CD14-positive monocyte (primary cell): ENCODE measurements at places on chromosomes 1 and 21. TPM values are rescaled to one million over a fixed set of nuclear protein-coding genes. Genes with fewer than 3 reads are reported as not detected.

BCL2L15 gene
- polyA plus RNA-seq, result not detected

IGSF9 gene
- polyA plus RNA-seq, result 0.03 and 0.04 TPM in 2 replicates

LIX1L gene
- polyA plus RNA-seq, result 9.7 and 13.6 TPM in 2 replicates

DNA sequence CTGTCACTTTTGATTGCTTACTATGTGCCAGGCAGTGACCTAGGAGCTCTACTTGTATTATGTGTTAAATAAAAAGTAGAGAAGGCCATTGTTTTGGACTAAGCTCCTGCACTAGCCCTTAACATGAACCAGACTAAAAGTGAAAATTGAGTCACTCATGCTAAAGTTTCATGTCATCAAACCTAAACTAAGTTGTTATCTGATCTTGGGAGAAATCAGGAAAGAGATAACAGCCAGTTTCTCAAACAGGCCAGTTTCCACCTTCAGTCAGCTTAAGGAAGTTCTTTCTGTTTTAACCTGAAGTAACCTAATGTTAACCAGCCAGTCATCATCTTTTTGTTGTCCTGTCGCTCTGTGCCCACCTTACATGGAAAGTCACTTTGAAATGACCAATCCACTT, 102.1 kb upstream of the MARK1 start:
- no peaks in the 10 kb centered on the region for H3K4me1 ChIP-seq
- no peak for DNase-seq
- no peaks in the 10 kb centered on the region for H3K36me3 ChIP-seq
- H3K27ac ChIP-seq, result no peak overlapping the region

GRCh38 chr1:43258370-43258769, 11.4 kb upstream of the TMEM125 start:
- no peak overlapping the region for H3K27ac ChIP-seq
- DNase-seq, result no peak
- no peaks in the 10 kb centered on the region for H3K36me3 ChIP-seq
- H3K4me3 ChIP-seq, result no peak overlapping the region

GRCh38 chr1:60065199-60065598, 8.4 kb downstream of the C1orf87 start:
- H3K4me1 ChIP-seq, result no peaks in the 10 kb centered on the region
- no peak overlapping the region for H3K27ac ChIP-seq
- no peak for DNase-seq
- no peaks in the 10 kb centered on the region for H3K27me3 ChIP-seq
- no peaks in the 10 kb centered on the region for H3K36me3 ChIP-seq

GRCh38 chr1:111736548-111737215, 2.5 kb downstream of the INKA2 start:
- H3K27ac ChIP-seq, result no peak overlapping the region
- peaks cover 78% of the 10 kb centered on the region for H3K4me1 ChIP-seq
- peaks cover 10% of the 10 kb centered on the region for H3K27me3 ChIP-seq
- no peak overlapping the region for H3K4me3 ChIP-seq
- no peaks in the 10 kb centered on the region for H3K36me3 ChIP-seq

DNA sequence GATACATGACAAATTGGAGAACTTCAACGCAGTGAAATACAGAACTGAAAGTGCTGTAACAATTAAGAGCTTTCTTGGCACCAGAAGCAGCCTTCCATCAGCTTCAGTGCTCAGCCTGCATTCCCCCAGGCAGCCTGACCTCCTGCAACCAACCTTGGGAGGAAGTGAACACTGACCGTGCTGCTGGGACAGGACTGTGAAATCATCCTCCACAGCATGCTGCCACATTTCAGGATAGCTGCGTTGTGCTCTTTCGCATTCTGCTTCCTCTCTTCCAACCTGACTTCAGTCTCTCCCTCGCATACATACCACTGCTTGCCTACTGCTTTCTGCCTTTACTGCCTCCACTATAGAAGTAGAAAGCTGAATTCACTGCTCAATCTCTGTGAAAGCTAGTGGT, 388.6 kb downstream of the RWDD3 start:
- no peak overlapping the region for H3K4me3 ChIP-seq
- DNase-seq, result no peak
- no peak overlapping the region for H3K27ac ChIP-seq
- no peaks in the 10 kb centered on the region for H3K27me3 ChIP-seq
- H3K4me1 ChIP-seq, result no peaks in the 10 kb centered on the region

FUCA1 gene
- polyA plus RNA-seq, result 96.6 TPM

DNA sequence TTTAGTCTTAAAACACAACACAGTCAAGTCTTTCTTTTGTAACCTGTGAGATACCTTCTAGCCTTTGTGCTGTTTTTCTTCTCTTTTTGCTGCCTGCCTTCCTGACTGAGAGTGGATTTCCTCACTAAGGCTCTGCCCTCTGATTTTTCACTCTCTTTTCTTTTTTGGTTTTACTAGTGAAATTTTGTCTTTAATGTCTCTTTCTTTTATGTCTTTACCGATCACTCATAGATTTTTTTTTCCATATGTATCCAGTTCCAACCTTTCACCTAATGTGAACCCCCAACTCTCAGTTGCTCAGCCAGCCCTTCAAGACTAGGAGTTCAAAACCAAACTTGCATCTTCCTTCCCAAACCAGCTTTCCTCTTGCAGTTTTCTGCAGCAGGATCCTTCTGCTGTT, 6.5 kb downstream of the LGALS8 start:
- H3K4me1 ChIP-seq, result peaks cover 18% of the 10 kb centered on the region
- H3K36me3 ChIP-seq, result peaks cover 66% of the 10 kb centered on the region
- no peak for DNase-seq

RCAN3 gene
- polyA plus RNA-seq, result 9.1 TPM

GRCh38 chr1:203196371-203196770, 9.9 kb upstream of the CHI3L1 start:
- no peak overlapping the region for H3K4me3 ChIP-seq
- no peaks in the 10 kb centered on the region for H3K27me3 ChIP-seq
- DNase-seq, result no peak
- H3K4me1 ChIP-seq, result peaks cover 23% of the 10 kb centered on the region

DNA sequence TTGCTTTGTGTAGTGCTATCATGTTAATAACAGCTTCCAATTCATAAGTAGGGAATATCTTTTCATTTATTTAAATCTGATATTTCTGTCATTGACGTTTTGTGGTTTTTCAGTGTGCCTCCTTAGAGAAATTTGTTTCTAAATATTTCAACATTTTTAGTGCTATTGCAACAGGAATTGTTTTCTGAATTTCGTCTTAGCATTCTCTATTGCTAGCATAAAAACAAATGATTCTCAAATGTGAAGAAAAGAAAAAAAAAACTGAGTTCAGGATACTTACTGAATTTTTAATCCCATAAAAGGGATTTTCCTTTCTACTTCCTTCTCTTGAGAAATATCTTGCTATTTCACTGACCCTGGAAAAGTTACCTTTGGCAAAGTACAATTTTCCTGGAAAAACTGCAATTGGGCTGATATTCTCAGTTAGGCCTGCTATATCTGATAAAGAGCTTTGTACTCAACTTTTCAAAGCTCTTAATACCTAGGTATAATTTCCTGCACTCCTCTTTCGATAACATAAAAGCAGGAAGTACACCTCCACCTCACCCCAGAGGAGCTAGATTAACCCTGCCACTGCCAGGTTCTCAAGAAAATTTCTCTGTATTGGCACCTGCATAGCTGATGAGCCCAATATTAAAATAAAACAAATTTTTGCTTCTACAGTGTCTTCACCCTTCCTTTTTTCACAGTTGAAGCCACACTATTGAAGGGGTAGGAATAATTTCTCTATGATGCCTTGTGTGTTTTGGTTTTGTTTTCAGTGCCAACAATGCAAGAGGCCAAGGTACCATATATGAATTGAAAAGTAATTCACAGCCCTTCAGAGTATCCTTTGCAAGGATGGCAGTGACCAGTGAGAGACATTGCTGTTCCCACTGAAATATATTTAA, 35.6 kb downstream of the PTPN14 start:
- H3K27ac ChIP-seq, result no peak overlapping the region
- no peak for DNase-seq
- no peak overlapping the region for H3K4me3 ChIP-seq
- peaks cover 9% of the 10 kb centered on the region for H3K4me1 ChIP-seq
- no peaks in the 10 kb centered on the region for H3K27me3 ChIP-seq

DNA sequence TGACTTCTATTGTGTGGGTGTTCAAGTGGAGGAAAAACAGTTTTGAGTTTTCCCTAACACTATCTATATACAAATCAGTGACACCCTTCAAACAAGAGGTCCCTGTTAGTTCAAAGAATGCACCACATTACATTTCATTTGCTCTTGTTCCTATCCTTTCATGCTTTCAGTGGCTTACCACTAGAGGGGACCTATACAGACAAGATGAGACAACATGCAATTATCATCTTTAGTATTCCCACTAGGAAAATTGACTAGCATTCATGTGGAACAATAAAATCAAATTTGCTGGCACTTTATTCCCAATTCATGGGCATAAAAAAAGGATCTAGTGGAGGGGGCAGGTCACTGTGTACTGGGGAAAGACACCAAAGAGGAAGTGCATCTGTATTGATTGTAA, 13.3 kb upstream of the SIPA1L2 start:
- no peak overlapping the region for H3K4me3 ChIP-seq
- no peaks in the 10 kb centered on the region for H3K27me3 ChIP-seq
- no peak overlapping the region for H3K27ac ChIP-seq

DNA sequence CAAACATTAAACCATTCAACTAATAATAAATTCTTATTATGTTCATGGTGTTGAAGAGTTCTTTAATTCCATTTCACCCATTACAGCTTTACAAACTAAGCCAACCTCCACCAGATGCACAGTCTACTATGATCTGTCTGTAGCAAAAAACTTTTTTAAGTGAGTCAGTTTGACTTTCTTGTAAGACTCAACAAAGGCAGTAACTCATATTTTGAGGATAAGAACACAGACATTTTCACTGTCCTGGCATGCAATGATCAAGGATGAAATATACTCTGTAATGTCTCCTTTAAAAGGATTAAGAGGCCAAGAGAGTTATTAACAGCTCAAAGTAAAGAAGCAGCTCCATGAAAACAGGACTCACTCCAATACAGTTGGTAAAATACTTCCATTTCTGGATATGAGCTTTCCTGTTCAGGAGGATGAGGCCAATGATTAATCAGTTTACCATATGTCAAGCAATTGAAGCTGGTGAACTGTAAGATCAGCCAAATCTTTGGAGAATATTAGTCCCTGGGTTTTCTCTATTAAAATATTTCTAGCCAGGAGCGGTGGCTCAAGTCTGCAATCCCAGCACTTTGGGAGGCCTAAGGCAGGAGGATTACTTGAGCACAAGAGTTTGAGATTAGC, 20.6 kb downstream of the XKR8 start:
- no peaks in the 10 kb centered on the region for H3K27me3 ChIP-seq
- H3K4me1 ChIP-seq, result peaks cover 13% of the 10 kb centered on the region

GRCh38 chr1:162333991-162334390, 42.7 kb downstream of the SPATA46 start:
- H3K36me3 ChIP-seq, result no peaks in the 10 kb centered on the region
- no peak for DNase-seq
- peaks cover 43% of the 10 kb centered on the region for H3K4me1 ChIP-seq
- no peak overlapping the region for H3K4me3 ChIP-seq
- no peak overlapping the region for H3K27ac ChIP-seq

RGL1 gene
- polyA plus RNA-seq, result 1.2 and 2.0 TPM in 2 replicates

ELAPOR1 gene
- 0.12 and 0.25 TPM in 2 replicates for polyA plus RNA-seq

SLC45A1 gene
- 0.17 and 0.21 TPM in 2 replicates for polyA plus RNA-seq

DNA sequence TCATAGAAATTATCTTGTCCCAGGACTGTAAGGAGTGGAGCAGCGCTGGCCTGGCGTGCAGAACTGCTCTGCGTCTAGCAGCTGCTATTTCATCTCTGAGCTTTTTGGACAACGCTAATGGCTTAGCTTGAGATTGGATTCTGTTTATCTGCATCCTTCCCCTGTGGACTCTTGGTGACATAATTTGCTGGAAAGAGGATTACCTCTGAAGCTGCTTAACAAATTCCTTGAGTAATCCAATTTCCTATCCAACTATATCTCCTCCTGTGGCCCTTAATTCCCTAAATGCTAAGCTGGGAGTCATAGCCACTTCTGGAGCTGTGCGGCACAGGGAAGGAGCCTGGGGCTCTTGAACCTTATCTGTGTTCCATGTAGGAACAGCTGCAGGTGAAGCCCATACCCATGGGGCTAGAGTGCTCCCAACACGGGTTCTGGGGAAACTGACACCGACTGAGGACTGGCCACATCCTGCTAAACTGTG, 43.2 kb downstream of the IL6R start:
- peaks cover 90% of the 10 kb centered on the region for H3K36me3 ChIP-seq
- peaks cover 15% of the 10 kb centered on the region for H3K4me1 ChIP-seq
- DNase-seq, result no peak
- peak overlapping the region; percentile 4 for H3K27ac ChIP-seq

KCNH1 gene
- not detected for polyA plus RNA-seq

DNA sequence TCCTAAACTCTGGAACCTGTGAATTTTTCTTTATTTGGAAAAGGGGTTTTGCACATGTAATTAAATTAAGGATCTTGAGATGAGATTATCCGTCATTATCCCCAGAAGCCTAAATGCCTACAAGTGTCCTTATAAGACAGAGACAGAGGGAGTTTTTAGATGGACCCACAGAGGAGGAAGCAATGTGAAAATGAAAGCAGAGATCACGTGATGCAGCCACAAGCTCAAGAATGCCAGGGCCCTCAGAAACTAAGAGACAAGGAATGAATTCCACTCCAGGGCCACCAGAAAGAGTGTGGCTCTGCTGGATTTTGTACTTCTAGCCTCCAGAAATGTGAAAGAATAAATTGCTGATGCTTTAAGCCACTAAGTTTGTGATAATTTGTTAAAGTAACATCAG, 183.6 kb upstream of the UBE2U start:
- H3K27me3 ChIP-seq, result no peaks in the 10 kb centered on the region
- H3K27ac ChIP-seq, result no peak overlapping the region
- no peaks in the 10 kb centered on the region for H3K4me1 ChIP-seq
- H3K36me3 ChIP-seq, result no peaks in the 10 kb centered on the region

DNA sequence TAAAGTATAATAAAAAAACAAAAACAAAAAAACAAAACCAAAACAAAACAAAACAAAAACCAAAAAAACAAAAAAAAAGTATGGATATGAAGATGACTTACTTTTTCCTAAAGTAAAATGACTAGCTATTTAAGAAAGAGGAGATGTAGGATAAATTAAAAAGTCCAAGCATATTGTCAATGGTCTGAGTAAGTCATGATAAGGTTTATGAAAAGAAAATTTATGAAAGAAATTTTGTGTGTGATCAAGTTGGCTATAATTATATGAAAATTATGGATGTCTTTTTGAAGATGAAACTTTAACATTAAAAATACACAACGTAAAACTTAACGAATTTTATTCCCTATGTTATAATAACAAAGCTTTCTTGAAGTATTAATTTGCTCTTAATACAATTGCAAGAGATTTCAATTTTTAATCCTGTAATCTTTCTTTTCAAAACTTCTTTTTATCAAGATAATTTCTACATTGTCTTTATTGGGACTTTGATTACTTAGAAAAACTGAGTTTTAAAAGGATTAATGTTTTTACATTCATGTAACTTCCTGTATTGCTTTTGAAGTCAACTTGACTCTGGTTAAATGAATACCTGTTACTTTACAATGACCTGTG, 200.9 kb upstream of the IVNS1ABP start:
- no peaks in the 10 kb centered on the region for H3K27me3 ChIP-seq
- no peak for DNase-seq
- H3K4me1 ChIP-seq, result peaks cover 14% of the 10 kb centered on the region
- H3K36me3 ChIP-seq, result no peaks in the 10 kb centered on the region
- no peak overlapping the region for H3K4me3 ChIP-seq
- no peak overlapping the region for H3K27ac ChIP-seq

- no peak overlapping the region for H3K4me3 ChIP-seq
- H3K4me1 ChIP-seq, result no peaks in the 10 kb centered on the region
- H3K27me3 ChIP-seq, result no peaks in the 10 kb centered on the region
- no peak for DNase-seq
These were observed 448.6 kb downstream of the SMYD3 start for GRCh38 chr1:246058466-246058865.
